ENCODE measurements at places on chromosomes 3 and 15.

- no peak for DNase-seq
Measured at GRCh38 chr3:180959691-180960090, 29.8 kb downstream of the DNAJC19 start.

GRCh38 chr15:46091860-46092450 lies 457.1 kb downstream of the SQOR start:
- no peak for DNase-seq

DNA sequence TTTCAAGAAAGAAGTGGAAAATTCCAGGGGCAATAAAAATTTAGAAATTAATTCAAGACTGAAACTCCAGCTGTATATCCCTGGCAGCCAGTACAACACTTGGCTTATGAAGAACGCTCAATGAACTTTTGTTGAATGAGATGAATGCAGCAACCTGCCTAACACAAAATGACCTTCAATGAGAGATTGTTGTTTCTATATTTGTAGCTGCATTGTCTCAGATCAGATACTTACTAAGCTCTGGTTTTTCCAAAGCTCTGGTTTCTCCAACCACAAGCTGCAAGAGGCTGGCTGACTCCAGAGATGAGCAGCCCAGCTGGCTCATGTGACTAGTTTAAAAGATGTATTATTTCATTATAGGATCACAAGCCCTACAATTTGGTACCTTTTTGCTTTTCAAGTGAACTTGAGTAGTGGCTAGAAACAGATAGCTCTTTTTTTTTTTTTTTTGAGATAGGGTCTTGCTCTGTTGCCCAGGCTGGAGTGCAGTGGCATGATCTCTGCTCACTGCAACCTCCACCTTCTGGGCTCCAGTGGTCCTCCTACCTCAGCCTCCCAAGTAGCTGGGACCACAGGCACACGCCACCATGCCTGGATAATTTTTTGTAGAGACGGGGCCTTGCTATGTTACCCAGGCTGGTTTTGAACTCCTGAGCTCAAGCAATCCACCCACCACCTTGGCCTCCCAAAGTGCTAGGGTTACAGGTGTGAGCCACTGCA lies 57.4 kb downstream of the UMPS start:
- no peak for DNase-seq

DNA sequence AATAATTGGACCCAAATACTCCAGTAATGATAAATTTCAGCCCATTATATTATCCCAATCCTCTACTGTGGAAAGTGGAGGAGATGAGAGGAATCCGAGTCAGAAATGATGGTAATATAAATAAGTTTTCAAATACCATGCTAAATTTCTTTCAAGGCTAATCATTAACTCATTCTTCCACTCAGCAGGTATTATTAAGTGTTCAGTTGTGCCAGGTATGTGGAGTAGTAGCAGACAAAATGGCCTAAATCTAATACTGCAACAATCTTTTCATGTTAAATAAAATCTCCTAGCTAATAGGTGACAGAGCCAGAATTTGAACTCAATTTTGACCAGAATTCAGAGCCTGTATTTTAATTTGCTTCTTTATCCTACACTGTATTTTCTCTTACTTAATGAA lies 538.6 kb upstream of the ROBO2 start:
- no peak for DNase-seq

GRCh38 chr15:35078221-35078915 lies 6.7 kb downstream of the NANOGP8 start:
- DNase-seq: peak; percentile 25

GRCh38 chr3:191414732-191415131 lies 46.2 kb upstream of the PYDC2 start:
- no peak for DNase-seq

GRCh38 chr15:82106679-82107078 lies 60.9 kb upstream of the MEX3B start:
- no peak for DNase-seq

DNA sequence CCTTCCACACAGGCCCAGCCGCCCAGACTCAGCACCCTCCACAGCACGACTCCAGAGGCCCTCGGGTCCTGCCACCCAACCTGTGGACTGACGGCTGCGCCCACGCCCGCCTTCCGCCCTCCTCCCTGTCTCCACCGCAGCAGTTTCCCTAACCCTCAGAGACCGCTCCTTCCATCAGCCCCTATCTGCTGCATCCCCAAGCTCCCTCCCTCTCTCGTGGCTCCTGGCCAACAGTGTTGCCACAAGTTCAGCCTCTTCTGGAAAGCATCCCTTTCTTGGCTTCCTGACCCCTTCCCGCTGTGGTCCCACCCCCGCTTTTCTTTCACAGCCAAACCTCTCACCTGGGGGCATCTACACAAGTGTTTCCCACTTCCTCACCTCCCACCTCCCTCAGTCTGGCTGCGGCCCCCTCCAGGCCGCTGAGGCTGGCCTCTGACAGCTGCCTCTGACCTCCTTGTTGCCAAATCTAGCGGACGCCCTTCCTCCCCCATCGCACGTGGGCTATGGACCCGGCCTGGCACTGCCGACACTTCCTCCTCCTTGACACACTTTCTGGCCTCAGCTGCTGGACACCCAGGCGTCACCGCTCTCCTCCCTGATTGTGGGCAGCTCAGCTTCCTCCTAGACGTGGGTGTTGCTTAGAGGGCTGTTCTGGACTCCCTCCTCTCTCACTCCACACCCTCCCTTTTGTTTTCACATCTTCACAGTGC lies 168.8 kb upstream of the TLE3 start:
- no peak for DNase-seq

- DNase-seq: no peak
Measured at GRCh38 chr15:36407647-36408046, 171.8 kb upstream of the CDIN1 start.

DNA sequence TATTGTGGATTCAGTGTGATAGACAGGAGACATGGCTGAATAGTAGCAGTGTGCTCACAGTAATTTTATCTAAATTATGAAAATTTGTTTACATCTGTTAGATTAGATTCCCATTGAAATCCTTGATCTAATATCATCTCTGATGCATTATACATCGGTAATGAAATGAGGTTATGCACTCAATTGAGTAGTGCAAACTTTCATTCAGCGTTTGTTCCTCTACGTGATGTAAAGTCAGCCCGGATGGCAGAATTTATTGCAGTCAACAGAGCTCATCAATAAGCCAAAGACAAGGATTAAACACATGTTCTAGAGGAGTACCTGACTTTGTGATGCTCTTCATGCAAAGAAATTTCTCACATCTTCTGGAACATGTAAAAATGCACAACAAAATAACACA lies 549.2 kb downstream of the GOLGA6L6 start:
- no peak for DNase-seq

GRCh38 chr3:119690043-119690656 lies 12.7 kb upstream of the CFAP91 start:
- DNase-seq: no peak

DNA sequence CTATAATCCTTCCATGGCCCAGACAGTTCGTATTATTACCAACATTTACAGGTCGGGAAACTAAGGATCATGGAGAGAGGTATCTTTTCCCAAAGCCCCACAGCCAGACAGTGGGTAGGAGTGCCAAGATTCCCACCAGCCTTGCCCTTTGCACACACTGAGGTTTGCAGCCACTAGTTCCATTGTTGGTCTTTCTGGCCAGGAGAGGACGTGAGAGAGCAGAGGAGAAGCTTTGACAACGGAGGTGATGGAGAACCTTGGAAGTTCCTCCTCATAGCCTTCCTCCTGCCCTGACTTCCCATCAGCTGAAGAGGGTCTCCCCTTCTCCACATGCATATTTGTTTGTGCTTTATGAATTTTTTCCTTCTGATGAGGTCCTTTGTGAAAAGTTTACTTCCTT lies 50.5 kb upstream of the PLCL2 start:
- DNase-seq: no peak

GRCh38 chr15:47548231-47548630 lies 169.1 kb upstream of the SEMA6D start:
- no peak for DNase-seq

GRCh38 chr15:48602358-48603122 lies 43.0 kb downstream of the FBN1 start:
- DNase-seq: no peak

DNA sequence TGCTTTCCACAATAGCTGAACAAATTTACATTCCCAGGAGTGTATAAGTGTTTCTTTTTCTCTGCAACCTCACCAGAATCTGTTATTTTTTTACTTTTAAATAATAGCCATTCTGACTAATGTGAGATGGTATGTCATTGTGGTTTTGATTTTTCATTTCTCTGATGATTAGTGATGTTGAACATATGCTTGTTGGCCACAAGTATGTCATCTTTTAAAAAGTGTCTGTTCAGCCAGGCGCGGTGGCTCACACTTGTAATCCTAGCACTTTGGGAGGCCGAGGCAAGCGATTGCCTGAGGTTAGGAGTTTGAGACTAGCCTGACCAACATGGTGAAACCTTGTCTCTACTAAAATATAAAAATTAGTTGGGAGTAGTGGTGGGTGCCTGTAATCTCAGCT lies 619.3 kb downstream of the SI start:
- DNase-seq: no peak

- no peak for DNase-seq
Measured at GRCh38 chr3:154195620-154196356, 74.6 kb downstream of the ARHGEF26 start.

GRCh38 chr3:53665608-53666425 lies 171.4 kb downstream of the CACNA1D start:
- DNase-seq: no peak

DNA sequence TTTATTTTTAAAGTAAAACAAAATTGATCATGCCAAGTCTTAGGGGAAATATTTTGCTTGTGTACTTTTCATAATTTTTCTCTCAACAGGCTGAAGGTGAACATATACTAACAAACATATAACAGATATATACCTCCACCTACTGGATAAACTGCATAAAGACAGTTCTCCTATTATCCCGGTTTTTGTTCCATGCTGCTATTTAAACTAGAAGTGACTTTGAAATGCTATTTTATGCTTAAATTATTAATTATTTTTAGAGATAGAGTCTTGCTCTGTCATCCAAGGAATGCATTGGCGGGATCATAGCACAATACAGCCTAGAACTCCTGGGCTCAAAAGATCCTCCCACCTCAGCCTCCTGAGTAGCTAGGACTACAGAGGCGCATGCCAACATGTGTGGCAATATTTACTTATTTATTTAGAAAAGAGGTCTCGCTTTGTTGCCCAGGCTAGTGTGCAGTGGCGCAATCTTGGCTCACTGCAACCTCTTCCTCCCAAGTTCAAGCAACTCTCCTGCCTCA lies 49.8 kb downstream of the ST3GAL6 start:
- DNase-seq: no peak

DNA sequence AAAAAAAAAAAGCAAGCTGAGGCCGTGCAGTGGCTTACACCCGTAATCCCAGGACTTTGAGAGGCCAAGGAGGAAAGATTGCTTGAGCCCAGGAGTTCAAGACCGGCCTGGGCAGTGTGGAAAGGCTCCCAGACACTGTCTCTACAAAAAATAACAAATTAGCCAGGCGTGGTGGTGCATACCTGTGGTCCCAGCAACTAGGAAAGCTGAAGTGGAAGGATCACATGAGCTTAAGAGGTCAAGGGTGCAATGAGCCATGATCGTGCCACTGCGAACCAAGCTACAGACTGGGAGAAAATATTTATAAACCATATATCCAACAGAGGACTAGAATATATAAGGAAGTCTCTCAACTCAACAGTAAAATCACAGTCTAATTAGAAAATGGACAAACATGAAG lies 10.0 kb downstream of the KLHDC8B start:
- no peak for DNase-seq

All from stimulated activated CD4-positive, alpha-beta T cell treated with anti-CD3 and anti-CD28 coated beads, Interleukin-4, amount 100 ng/mL, for 24 hours (primary cell).